Renal cortical epithelial cell (primary cell): ENCODE measurements at places on chromosomes 7 and 10. TPM values are rescaled to one million over a fixed set of nuclear protein-coding genes. Genes with fewer than 3 reads are reported as not detected.

CLRN3 gene
- 0.65 TPM in 1 of 2 replicates, not detected in the other for total RNA-seq

DNA sequence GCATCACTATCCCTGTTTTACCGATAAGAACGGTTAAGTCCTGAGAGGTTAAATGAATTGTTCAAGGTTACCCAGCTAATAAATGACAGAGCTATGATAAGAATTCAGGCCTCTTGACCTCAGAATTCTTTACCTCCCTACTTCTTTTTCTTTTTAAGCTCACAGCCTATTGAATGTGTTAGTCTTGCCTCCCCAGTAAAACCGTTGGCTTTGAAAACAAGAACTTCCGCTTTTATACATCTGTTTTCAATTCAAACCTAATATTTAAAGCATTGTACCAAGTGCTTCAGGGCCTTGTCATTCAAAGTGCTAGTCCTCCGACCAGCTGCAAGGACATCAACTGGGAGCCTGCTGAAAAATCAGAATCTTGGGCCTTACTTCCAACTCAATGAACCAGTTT, 15.6 kb downstream of the SEC31B start:
- DNase-seq: no peak

DNA sequence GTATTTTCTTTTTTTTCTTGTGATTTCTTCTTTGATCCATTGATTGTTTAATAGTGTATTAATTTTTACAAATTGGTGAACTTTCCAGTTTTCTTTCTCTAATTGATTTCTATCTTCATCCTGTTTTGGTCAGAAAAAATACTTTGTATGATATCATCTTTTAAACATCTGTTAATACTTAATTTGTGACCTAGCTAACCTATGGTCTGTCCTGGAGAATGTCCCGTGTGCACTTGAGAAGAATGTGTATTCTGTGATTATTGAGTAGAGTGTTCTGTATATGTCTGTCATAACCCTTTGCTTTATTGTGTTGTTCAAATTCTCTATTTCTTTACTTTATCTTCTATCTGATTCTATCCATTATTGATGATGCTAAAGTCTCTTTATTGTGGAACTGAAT, 65.8 kb upstream of the ZEB1 start:
- DNase-seq: no peak

MACROH2A2 gene
- total RNA-seq: 21.4 and 28.0 TPM in 2 replicates

- DNase-seq: no peak
Measured at GRCh38 chr7:5470816-5471215, 47.2 kb upstream of the TNRC18 start.

DNA sequence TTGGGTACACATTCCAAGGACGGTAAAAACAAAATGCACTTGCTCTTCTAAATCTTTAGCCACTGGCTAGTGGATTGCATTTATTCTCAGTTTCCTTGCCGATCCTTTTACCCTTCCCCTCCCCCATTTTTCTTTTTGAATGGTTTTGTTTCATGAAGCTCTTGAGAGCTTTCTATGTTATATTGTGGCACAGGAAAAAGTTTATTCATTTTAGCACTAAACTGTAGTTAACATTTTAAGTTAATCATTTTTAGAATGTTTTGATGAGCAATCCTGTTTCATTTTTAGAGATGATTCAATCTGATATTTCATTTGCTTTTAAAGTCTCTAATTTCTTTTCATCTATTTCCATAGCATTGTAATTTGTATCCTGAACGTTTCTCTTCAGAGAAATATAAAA, 24.0 kb downstream of the ZEB1 start:
- DNase-seq: peak; percentile 26

FOXI2 gene
- total RNA-seq: not detected in 2 replicates

PCDH15 gene
- total RNA-seq: not detected in 2 replicates

DNA sequence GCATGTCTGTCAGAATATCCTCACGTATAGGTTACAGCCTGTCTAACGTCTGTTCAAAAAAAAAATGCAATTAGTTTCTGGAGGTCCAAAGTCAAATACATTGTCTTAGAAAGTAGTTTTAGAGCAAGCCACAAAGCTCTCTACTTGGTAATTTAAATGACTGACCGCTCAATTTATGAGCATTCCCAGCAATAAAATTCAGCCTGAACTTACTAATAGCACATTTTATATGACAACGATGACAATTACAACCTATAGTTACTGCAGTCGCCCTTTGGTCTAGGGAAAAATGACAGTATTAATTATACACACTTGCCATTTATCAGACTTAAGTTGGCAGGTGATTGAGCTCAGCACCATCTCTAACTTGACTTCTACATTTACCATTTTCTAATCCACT, 425.8 kb upstream of the STEAP1 start:
- no peak for DNase-seq

GRCh38 chr7:17915796-17916195, 24.5 kb downstream of the SNX13 start:
- no peak for DNase-seq

GRCh38 chr10:23354630-23355279, 10.2 kb upstream of the C10orf67 start:
- peak; percentile 95 for DNase-seq

CFAP70 gene
- 0.52 and 3.7 TPM in 2 replicates for total RNA-seq

DNA sequence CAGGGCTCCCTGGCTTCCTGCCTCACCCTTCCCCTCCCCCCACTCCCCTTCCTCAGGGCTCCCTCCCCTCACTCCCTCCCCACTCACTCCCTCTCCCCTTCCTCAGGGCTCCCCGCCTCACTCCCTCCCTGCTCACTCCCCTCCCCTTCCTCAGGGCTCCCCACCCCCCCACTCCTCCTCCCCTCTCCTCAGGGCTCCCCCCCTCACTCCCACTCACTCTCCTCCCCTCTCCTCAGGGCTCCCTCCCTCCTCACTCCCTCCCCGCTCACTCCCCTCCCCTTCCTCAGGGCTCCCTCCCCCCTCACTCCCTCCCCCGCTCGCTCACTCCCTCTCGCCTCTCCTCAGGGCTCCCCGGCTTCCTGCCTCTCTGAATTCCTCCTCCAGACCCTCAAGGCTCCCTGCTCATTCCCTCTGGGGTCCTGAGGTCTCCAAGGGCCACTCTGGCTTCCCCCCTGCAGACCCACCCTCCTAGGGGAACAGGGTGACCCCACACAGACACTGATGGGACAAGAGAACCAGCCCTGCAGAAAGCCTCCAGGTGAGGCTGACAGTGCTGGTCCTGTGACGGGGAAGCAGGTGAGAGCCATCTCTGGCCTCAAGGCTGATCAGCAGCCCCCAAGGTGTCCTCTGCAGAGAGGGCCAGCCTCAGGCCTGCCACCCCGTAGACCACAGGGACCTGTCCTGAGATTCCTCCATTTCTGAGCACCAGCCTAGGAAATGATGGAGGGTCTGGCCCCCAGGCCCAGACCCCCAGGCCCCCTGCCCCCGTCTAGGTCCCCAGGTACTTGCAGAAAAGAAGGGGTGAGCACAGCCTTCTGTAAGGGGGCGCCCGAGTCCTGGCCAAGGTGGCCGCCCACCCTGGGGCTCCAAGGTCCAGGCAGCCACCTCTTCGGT, 47.2 kb downstream of the PWWP2B start:
- DNase-seq: no peak

DNA sequence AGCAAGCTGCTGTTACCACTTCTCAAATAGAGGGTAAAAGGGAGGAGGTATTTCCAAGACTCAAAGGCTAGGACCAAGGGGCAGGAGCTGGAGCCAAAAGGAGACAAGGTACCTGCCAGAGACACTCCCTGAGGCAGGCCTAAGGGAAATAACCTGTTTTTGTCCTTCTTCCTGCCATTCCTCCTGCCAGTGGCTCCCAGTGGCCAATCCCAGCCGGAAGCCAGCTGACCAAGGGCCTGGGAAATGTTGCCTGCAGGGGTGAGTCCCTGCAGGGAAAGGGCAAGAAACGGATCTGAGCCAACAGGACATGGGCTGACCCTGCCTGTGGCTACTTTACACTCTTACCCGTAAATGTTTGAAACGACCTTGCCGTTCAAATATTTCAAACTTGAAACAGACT, 3.5 kb downstream of the CYTH3 start:
- DNase-seq: no peak

GRCh38 chr10:66917104-66917503, 8.7 kb upstream of the LRRTM3 start:
- DNase-seq: no peak

- DNase-seq: no peak
Measured at GRCh38 chr7:150981644-150982043, 3.5 kb upstream of the KCNH2 start.

- no peak for DNase-seq
Measured at GRCh38 chr7:148484486-148484885, 106.1 kb upstream of the C7orf33 start.

CAMK2B gene
- total RNA-seq: 0.20 and 1.6 TPM in 2 replicates

DNA sequence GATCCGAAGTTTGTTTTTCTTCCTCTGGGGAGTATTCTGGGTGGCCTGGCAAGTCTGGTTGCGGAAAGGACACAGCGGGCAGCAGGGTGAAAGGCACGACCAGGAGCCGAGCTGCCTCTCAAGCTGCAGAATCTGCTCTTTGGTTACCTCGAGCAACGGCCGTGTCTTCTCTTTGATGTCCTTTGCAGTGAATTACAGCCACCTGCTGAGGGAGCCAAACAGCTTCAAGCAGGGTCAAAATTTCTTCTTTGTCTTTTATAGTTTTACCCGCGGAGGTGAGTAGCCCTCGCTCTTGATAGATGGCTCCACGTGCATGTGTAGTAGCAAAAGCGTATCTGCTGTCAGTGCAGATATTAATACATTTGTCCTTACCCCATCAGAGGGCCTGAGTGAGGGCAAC, 177.3 kb upstream of the MBL2 start:
- DNase-seq: peak; percentile 25

- DNase-seq: no peak
Measured at GRCh38 chr10:114874827-114875411, 53.3 kb downstream of the FHIP2A start.

UCMA gene
- not detected in 2 replicates for total RNA-seq

OSBPL3 gene
- total RNA-seq: 42.7 and 43.8 TPM in 2 replicates

ACSM6 gene
- 0.10 TPM in 1 of 2 replicates, not detected in the other for total RNA-seq

DNA sequence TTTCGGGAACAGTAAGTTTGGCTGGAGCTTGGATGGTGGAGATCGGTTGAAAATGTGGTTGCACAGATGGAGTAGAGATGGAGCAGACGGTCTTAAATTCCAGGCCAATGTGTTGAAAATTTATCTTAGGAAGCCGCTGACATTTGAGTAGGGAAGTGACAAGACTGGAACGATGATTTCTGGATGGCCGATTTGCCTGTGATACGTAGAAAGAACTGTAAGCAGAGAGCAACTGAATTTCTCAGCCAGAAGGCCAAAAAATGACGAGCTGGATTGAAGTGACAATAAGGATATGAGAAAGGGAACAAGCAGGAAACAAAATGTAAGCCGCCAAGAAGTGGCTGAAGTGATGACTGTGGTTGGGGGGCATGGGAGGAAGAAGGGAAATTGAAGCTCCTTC, 687 bp upstream of the ARMC3 start:
- no peak for DNase-seq

DNA sequence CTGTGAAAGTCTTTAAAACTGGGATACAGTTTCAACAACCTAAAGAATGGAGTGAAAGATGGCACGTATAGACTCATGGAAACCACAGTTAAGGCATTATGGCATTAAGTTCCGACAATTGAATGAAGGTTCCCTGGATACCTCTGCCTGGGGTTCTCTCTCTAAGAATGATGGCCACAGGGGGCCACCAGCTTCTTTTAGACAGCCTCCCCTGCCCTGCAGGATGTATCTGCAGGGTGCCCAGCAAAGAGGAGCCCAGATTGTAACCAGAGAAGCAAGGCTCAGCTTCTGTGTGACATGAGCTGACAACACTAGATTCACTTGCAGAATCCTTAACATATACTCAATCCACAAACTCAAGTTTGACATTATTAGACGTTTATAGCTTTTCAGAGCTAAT, 645.4 kb downstream of the PARD3 start:
- no peak for DNase-seq

- DNase-seq: peak; percentile 29
Measured at GRCh38 chr7:90892213-90892612, 296.1 kb downstream of the CDK14 start.

GRCh38 chr7:28806841-28807240, 151.3 kb downstream of the TRIL start:
- DNase-seq: no peak

ADIRF gene
- 49.3 TPM in 1 of 2 replicates, not detected in the other for total RNA-seq

FAM25A gene
- not detected in 2 replicates for total RNA-seq

- no peak for DNase-seq
Measured at GRCh38 chr10:84552478-84552877, 224.1 kb downstream of the CCSER2 start.

- DNase-seq: no peak
Measured at GRCh38 chr7:71857338-71857737, 554.8 kb downstream of the CALN1 start.

- peak; percentile 92 for DNase-seq
Measured at GRCh38 chr10:28984431-28984830, 304.4 kb upstream of the LYZL1 start.

- DNase-seq: no peak
Measured at GRCh38 chr7:47149208-47149839, 432.6 kb downstream of the TNS3 start.

DNA sequence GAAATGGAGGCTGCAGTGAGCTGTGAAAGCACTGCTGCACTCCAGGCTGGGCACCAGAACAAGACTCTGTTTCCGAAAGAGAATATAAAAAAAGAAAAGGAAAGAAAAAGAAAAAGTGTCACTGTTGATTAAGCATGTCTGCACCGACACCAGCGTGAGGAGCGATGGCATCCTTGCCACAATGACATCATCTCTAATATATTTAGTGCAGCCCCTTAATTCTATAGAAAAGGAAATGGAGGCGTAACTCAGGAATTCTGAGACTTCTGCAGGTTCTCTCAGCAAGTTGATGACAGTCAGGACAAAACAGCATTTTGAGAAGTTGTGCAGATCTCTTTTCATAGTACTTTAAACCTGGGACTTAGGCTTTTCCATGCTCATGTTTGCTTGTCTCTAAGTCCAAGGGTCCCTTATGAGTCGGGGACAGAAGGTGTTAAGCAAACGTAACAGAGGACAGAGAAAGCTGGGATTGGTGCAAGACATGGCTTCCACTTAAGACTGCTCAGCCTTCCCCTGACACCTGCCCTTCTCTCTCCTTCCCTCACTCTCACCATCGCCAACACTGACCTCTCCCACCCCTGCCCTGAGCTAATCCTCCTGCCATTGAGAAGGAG, 16.9 kb upstream of the ANKRD1 start:
- no peak for DNase-seq

UNCX gene
- total RNA-seq: not detected in 2 replicates

- no peak for DNase-seq
Measured at GRCh38 chr7:134302120-134302519, 14.6 kb downstream of the SLC35B4 start.

NRF1 gene
- 10.9 and 20.8 TPM in 2 replicates for total RNA-seq

GRCh38 chr10:4638099-4638498, 187.9 kb upstream of the AKR1E2 start:
- peak; percentile 24 for DNase-seq

PPP2R2D gene
- total RNA-seq: 36.8 and 54.6 TPM in 2 replicates

DNA sequence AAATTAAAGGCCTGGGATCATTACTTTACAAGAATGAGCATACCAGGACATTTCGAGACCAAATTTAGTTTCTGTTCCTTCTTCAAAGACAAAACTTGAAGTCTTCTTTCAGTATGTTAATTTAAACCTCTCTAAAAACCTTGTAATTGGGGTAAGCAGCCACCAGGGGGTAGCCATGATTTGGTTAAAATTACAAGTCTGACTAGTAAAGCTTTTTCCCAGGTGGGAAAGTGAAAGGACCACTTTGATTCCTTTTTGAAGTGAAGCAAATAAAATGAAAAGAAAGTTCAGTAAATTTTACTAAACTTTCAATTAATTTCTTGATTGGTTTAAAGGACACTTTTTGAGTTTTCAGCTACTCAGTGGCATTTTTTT, 294.3 kb downstream of the BBS9 start:
- DNase-seq: peak; percentile 14

PIP gene
- total RNA-seq: not detected in 2 replicates

GRCh38 chr7:116806046-116806944, 56.1 kb upstream of the CAPZA2 start:
- DNase-seq: no peak
